ENCODE measurements at places on chromosomes 2 and 18.

DNA sequence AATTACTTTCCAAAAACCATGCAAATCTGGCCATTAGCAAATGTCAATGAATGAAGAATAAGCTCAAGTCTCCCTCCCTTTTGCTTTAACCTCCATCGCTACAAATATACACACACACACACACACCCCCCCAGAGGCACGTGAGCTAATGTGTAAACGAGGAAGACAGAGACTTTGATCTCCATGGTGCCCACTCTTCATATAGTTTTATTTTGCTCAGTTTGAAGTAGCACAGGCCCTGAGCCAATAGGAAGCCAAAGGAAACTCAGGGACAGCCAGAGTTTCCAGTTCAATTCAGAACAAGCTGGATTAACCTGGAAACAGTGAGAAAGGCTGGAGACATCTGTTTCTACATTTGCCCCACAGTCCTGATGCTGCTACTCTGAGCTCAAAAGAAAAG lies 248.4 kb upstream of the MEIS1 start:
- DNase-seq = no peak

DNA sequence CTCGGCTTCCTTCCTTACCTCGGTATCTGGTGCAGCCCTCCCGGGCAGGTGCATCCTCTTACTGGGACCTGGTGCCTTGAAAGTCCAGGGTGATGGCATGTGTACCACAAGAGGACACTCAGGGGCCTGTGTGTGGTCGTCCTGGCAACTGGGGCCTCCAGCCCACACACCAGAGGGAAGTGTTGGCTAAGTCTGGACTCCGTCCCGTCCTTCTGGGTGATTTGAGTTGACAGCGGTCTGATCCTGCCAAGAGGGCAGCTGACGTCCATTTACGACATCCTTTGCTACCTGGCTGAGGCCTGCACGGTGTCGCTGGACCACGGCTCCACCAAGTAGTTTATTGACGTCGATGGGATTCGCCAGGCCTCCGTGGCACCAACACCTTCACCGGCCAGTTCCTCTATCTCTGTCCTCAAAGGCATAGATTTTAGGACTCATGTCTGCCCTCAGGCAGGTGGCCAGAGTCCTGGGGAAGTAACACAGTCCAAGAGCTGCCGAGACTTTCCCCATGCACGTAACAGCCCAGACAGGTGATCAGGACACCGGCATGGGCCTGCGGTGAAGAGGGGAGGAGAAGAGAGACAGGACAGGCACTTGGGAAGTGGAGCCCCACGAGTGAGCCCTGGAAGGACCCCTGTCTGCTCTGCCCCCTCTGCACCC lies 186.0 kb upstream of the HDAC4 start:
- DNase-seq = no peak

DNA sequence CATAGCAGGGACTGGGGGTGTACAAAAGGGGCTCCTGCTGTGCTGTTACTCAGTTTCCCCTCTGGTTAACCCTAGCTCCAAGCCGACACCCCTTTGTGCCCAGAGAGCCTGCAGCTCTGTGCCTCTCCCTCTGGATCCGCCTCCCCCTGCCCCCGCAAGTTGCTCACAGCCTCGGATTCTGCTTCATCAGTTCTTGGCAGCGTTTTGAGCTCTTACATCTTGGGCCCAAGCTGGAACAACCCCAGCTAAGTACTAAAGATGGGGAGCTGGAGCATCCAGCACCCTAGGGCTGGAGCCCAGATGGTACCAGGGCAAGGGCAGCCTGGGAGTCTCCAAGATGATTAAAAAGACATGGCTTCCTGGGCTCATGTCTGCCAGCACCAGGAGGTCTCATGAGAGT lies 40.7 kb downstream of the POMC start:
- DNase-seq = no peak

DNA sequence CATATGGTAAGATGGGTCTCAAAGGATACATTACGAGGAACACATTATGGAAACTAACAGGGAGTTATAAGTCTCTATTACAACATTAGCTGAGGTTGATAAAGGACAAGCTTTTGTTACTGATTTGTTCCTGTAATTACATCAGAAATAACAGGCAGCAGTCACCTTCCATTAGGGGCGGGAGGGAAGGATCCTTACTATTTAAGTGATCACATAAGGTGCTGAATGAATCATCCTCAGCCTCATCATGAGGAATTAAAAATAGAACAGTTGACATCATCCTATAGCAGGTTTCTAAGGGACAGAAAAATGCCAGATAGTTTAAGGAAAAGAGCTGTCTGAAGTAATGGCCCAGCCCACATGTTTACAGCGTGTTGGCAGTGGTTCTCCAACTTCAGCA lies 86.9 kb upstream of the MGAT5 start:
- no peak for DNase-seq

DNA sequence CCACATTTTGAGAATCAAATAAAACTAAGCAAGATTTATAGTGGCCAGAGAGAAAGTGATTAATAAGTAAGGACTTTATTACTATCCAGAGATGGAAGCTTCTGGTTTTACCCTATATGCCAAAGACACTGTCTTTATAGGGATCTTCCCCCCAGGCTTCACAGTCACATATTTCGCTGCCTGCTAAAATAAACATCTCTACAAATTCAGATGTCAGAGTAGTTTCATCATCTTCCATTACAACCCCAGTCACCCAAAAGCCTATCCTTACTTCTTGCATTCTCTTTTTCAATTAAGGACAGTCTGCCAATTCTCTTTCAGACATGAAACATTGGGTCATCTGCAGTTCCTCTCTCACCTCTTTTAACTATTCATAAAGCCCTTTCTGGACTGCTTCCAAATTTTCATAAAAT lies 28.3 kb downstream of the CREB1 start:
- DNase-seq = no peak

GRCh38 chr18:47858607-47859006 lies 71.9 kb downstream of the SMAD2 start:
- no peak for DNase-seq

DNA sequence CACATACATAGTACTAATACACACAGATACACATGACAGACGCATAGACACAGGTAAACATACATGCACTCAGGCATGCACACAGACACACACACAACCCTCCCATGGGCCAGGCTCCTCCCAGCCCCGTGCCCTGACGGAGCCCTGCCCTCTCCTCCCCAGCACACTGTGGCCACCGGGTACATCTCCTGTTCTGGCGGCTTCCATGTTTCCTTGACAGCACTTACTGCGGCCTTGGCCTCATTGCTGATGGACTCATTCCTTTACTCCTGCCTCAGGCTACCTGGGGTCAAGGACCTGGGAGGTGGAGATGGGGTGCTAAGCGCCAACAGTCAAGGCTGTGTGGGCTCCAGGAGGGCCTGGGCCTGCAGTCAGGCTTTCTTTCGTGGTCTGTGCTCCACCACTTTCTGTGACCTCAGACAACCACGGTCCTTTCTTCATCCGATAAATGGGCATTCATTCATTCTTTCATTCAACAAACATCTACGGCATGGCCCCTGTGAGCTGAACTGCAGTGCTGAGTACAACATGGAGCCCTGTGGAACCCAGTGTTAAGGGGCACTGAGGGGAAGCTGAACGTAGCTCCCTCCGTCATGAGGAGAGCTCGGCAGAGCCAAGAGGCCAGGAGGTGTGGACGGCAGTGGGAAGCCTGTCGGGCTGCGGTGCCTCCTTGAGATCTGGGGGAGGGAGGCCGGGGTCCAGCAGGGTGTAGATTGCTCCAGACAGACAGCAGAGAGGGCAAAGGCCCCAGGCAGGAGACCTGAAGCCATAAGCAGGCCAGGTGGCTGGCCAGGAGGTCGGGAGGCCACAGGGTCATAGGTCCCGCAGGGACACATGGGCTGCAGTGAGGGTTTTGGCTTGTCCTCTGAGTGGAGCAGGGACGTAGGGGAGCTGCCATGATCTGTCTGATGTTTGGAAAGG lies 190.4 kb upstream of the HDAC4 start:
- DNase-seq = no peak

DNA sequence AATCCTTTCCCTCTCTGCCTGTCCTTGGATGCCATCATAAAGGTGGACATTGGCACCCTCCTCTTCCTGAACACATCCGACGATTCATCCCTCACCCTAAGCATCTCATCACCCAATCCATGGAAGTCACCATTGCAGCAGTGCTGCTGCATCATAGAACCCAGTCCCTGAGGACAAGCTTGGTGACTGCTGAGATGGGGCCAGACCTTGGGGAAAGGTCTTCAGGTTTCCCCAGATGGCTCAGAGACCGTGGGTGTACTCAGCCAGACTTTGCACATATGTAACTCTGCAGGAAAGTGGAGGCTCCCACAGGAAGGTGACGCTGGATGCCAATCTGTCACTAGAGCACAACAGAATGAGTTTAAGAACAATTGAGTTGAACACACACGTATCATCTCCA lies 202.2 kb downstream of the SOX11 start:
- DNase-seq = no peak

DNA sequence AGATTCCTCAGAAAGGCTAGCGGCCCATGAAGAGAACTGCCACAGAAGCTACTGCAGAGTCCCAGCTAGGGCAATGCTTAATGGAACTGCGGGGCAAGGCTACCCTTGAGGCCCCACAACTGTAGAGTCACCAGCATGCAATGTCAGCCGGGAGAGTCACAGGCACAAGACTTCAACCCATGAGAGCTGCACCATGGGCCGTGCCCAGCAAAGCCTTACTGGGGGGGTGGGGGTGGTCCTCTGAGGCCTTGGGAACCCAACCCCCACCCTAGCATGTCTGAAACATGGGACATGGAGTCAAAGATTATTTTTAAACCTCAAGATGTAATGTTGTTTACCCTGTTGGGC lies 20.2 kb downstream of the DPP4 start:
- DNase-seq = no peak

- no peak for DNase-seq
Observed at GRCh38 chr18:34893239-34893638, 148.0 kb upstream of the MAPRE2 start.

- DNase-seq = no peak
Observed at GRCh38 chr2:218827701-218828476, 3.7 kb downstream of the PRKAG3 start.

GRCh38 chr18:69945220-69946114 lies 2.2 kb downstream of the CD226 start:
- no peak for DNase-seq

GRCh38 chr2:164764996-164765395 lies 76.6 kb downstream of the COBLL1 start:
- DNase-seq = no peak

GRCh38 chr2:188378371-188378950 lies 86.8 kb downstream of the GULP1 start:
- DNase-seq = no peak

DNA sequence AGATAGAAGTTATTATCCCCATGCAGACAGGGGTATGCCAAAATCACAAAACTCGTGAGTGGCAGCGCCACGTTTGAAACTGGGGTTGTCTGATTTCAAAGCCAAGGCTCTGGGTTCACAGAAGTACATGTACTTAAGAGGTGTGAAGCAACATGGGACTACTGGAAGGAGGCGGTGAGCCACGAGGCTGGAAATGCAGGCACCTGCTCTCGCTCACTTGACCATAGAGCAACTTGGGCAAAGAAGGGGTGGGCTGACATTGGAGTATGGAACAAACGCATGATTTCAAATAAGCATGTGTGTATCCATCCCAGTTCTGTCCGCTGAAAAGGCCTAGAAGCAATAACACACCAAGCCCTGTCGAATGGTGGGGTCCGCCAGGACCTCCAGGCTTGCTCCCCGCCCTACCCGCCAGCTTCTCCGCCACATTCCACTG lies 593 bp upstream of the ACTR2 start:
- no peak for DNase-seq

DNA sequence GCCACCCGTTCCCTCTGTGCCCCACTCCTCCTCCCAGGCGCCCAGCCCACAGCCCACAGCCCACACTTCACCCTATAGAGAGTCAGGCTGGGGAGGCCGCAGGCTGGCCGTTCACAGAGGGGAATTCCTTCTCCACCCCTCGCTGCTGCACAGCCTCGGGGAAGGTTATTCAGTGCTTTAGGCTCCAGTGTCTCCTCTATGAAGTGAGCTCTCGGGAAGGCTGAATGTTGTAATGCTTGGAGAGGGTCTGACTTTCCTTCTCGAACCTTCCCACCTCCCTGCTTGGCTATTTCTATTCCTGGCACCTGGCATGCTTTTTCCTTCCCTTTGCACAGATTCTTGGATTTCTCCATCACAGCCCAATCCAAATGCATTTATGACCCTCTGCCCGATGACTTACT lies 62.5 kb upstream of the SMAD7 start:
- DNase-seq = no peak

DNA sequence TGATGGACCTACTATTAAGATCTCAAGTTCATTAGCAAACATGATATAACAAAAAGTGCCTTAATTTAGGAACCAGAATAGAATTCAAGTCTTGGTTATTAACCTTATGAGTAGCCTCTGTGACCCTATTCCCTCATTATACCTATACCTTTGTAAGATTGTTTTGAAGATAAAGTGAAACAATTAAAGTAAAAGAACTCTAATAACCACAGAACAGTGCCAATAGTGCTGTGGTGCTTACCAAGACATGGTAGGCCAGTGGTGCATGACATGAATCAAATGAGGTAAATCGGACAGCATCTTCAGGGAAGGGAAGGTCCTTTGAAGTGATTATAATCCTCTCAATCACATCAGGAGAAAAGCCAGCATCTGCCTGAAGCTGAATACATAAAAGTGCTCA lies 36.4 kb downstream of the METTL4 start:
- DNase-seq = no peak

- DNase-seq = no peak
Observed at GRCh38 chr2:40259900-40260299, 192.0 kb downstream of the SLC8A1 start.

DNA sequence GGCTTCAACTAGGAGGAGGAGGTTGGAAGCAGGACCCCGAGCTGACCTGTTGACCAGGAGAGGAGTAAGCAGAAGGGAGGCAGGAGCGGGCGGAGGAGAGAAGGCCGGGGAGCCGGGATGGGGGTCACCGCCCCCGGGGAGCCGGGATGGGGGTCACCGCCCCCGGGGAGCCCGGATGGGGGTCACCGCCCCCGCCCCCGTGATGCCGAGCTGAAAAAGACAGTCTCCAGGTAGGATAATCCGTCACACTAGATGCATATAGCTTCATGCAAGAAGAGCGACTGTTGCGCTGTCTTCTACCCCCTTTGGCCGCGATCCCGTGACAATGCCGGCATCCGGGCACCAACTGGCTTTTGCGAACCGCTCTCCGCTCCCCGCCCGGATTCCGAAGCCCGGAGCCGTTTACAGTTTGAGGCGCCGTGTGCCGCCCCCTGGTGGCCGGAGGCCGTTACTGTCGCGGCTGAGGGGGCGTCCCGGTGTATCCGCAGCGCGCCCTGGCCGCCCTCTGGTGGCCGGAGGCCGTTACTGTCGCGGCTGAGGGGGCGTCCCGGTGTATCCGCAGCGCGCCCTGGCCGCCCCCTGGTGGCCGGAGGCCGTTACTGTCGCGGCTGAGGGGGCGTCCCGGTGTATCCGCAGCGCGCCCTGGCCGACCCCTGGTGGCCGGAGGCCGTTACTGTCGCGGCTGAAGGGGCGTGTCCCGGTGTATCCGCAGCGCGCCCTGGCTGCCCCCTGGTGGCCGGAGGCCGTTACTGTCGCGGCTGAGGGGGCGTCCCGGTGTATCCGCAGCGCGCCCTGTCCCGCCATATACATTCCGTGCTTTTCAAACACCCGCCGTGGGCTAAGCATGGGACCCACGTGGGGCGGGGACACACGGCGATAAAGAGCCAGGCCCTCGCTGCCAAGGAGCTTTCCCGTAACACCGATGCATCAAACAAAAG lies 89.6 kb downstream of the ACTR3 start:
- peak; percentile 82 for DNase-seq

- no peak for DNase-seq
Observed at GRCh38 chr2:127776122-127776780, 34.7 kb downstream of the WDR33 start.

All from hematopoietic multipotent progenitor cell treated with erythropoietin and hydrocortisone succinate and interleukin-3 and kit ligand, for 17 days (in vitro differentiated cells).